ENCODE measurements at places on chromosomes 1 and 21.

- DNase-seq = no peak
These were observed 14.6 kb downstream of the MED18 start for GRCh38 chr1:28343405-28343804.

- no peak for DNase-seq
These were observed 13.3 kb downstream of the FCRL1 start for GRCh38 chr1:157806431-157807149.

- no peak for DNase-seq
These were observed 15.2 kb downstream of the DBT start for GRCh38 chr1:100234432-100234831.

DNA sequence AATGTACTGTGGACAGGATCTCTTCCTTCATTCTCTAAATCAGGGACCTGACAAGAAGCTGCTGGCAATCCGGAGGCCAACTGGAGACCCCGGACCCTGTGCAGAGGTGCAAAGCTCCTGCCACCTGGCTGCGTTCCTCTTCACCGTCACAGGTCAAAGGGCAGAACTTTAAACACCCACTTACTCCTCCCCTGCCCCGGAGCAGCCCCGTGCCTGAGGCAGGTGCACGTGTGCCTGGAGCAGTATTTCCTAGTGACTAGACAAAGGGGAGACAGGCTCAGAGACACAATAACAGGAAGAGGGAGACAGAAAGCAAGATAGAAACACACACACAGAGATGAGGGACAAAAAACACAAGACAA is 6.6 kb upstream of the PIGC start:
- no peak for DNase-seq

DNA sequence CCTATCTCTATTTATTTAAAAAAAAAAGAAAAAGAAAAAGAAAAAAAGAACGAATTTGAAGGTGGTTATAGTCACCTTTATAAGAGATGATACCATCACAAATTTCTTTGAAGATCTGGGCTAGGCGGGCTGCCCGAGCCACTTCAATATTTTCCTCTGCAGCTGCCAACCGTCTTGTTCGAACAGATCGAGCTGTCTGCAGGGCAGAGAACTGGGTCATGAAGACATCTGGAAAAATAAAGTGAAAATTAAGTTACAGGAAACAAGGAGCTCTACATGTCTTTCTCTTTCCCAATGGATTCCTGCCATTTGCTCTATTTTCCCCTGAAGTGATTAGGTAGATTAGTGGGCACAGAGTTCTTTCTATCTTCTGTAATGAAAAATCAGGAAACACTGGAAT is 31.9 kb downstream of the RUSC1 start:
- DNase-seq = no peak

GRCh38 chr1:169670836-169671235 is 40.6 kb downstream of the SELL start:
- DNase-seq = no peak

- no peak for DNase-seq
These were observed at the start of gene NUP210L for GRCh38 chr1:154154534-154155191. TSS of gene NUP210L (minus strand) at chr1:154155073.

DNA sequence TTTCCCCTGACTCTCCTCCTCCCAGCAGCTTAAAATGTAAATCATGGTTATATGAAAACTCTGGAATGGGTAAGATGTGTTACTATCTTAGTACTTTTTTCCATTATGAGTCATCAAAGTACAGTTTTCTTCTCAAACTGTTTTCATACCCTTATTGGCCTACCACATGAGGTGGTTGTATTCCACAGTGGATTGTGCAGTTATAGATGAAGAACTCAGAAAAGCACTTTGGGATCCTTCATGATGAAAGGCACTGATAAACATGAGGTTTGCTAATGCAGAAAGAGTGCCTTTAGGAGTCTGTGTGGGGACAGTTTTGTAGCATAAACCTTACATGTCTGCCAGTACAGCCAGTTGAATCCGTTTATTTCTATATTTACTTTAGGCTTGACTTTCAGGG is 32.0 kb upstream of the MYOCOS start:
- DNase-seq = no peak

DNA sequence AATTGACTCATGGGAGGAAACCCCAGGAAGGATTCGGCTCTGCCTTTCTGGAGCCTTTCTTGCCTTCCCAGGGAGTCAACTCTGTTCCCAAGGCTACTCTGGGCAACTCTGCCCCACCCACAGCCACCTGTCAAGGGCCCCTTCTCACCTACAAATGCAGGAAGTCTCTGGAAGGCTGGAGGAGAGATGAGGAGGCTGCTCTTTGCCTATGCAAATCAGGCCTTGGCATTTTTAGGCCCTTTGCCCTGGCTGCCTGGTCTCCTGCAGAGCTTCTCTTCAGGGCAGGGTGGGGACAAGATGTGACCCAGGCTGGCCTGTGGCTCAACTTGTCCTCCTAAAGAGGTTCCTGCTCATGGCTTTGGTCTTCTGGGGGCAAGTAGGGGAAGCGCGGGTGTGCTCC is 5.4 kb downstream of the SLC6A9 start:
- no peak for DNase-seq

- peak; percentile 66 for DNase-seq
These were observed 2.4 kb upstream of the IBA57 start for GRCh38 chr1:228163007-228163753.

GRCh38 chr1:110637475-110637874 is 31.3 kb upstream of the KCNA2 start:
- DNase-seq = no peak

DNA sequence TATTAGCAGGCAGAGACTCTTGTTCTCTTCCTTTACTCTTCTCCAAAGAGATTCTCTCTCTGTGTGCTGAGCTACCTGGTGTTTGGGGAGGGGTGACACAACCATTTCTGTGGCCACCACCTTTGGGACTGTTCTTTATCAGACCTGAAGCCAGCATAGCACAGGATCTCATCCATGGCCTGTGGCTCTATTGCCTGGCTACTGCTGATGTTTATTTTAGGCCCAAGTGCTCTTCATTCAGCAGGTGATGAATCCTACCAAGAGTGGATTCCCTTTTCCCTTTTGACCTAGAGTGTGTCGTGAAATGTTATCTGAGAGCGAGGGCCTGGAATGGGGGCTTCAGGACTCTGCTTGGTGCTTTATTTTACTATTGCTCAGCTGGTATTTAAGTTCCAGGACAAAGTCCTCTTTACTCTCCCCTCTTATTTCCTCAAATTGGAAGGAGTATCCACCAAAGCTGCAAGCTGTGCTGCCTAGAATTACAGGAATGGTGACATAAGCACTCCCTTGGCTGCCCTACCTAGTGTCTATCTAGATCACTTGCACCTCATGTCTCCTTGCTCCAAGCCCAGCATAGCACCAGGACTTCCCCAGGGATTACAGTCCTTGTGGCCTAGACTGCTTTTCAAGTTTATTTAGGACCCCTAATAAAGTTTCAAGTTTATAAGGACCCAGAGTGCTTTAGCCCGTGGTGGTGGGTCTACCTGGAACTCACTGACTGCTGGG is 94.7 kb upstream of the GPR52 start:
- DNase-seq = no peak

- no peak for DNase-seq
These were observed 21.5 kb downstream of the RAP1GAP start for GRCh38 chr1:21647431-21648351.

DNA sequence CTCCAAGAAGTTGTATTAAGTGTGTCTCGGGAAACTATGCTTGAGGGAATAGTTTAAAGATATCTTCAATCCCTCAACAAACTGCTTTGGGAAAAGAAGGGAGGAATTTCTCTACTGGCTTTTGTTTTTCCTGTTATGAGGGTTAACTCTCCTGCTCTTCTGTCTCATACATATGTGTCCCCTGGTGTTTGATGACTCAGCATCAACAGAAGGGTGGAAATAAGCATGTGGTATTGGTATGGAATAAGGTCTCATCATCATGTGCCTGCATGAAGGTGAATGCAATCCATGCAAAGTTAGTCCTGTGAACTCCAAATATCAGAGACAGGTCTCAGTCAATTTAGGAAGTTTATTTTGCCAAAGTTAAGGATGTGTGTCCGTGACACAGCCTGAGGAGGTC is 27.2 kb upstream of the ADAR start:
- DNase-seq = no peak

- no peak for DNase-seq
These were observed 64.0 kb downstream of the WNT9A start for GRCh38 chr1:227883641-227884301.

DNA sequence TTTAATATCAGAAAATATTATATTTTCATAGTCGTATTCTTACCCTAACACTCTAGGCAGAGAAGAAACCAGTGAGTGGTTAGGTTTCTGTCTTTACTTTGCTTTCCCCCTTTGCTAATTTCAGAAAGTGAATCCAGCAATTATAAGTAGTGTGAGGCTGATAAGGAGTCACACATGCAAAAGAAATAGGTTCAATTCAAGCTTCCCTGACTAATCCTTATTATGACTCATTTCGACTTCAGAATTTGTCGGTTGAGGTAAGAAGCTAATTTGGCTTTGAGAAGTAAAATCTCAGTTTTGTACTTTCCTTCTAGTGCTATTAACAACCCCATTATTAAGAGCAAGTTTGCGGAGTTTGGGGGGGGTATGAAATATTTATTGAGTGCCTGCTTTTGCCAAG is 22.4 kb downstream of the ESRRG start:
- no peak for DNase-seq

GRCh38 chr1:161082996-161083747 is 6.2 kb downstream of the NECTIN4 start:
- peak; percentile 94 for DNase-seq

- peak; percentile 97 for DNase-seq
These were observed at the start of gene AZIN2 for GRCh38 chr1:33080885-33081553. TSS of gene AZIN2 (plus strand) at chr1:33081153. CDS start at chr1:33082250, 1,097 bp downstream.

GRCh38 chr1:1433804-1434130 is 1.7 kb upstream of the VWA1 start:
- DNase-seq = no peak

GRCh38 chr1:117232531-117232930 is 21.8 kb upstream of the VTCN1 start:
- DNase-seq = no peak

DNA sequence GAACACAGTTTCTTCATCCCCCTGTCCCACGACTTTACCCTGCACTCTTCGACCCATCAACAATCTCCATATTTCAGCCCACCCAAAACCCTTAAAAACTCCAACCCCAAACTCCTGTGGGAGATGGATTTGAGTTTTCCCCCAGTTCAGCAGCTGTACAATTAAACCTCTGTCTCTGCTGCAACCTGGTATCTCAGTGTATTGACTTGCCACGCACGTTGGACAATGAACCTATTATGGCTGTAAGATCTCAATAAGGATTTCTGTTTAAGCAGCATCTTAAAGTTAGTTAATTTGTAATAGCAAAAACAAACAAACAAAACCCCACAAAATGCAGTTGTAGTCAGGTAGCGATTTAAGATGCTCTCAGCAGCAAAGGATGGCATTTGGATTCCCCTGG is 119.1 kb downstream of the TGFBR3 start:
- DNase-seq = no peak

GRCh38 chr1:81296601-81297000 is 504.1 kb upstream of the ADGRL2 start:
- DNase-seq = no peak

GRCh38 chr1:222171005-222171404 is 376.9 kb downstream of the HHIPL2 start:
- DNase-seq = no peak

DNA sequence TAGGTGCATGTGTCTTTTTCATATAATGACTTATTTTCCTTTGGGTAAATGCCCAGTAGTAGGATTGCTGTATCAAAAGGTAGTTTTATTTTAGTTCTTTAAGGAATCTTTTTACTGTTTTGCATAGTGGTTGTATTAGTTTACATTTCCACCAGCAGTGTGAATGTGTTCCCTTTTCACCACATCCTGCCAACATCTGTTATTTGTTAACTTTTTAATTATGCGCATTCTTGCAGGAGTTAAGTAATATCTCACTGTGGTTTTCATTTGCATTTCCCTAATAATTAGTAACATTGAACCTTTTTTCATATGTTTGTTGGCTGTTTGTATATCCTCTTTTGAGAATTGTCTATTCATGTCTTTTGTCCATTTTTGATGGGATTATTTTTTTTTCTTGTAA is 1761.9 kb downstream of the PLA2G4A start:
- no peak for DNase-seq

DNA sequence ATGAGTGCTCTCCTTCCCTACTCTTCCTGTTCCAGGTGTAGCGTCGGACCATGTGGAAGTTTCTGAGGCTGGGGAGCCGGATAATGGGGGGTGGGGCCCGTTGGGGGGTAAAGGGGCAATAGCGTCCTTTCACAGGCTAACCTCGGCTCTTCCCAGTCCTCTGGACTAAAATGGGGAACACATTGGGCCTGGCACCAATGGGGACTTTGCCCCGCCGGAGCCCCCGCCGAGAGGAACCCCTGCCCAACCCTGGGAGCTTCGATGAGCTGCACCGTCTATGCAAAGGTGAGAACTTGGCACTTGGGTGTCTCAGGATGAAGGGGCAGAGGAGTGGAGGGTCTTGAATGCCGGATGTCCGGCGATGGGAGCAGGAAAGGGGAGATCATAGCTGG is 456 bp downstream of the TOMM40L start:
- no peak for DNase-seq

DNA sequence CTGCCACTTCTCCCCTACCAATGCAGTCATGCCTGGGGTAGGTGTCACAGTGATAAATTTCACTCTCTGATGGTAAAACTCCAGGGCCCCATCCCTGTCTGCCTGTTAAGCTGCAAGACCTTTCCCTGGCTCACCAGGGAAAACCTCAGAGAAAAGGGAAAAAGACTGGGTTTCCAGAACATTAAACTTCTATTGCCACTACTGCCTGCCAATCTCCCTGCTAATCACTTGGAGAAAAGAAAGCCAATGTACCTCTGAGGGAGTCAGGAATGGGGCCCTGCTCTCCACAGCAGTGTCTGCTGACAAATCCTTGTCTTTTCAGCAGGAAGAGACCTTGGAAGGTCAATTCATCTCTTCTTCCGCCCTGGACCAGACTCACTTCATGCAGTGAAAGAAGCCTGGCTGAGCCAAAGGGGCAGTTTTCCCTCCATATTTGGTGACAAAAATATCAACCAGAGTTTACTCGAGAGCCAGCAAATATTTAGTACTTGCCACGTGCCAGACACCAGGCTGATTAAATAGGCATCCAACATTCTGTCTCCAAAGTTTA is 49.1 kb upstream of the CTTNBP2NL start:
- no peak for DNase-seq

DNA sequence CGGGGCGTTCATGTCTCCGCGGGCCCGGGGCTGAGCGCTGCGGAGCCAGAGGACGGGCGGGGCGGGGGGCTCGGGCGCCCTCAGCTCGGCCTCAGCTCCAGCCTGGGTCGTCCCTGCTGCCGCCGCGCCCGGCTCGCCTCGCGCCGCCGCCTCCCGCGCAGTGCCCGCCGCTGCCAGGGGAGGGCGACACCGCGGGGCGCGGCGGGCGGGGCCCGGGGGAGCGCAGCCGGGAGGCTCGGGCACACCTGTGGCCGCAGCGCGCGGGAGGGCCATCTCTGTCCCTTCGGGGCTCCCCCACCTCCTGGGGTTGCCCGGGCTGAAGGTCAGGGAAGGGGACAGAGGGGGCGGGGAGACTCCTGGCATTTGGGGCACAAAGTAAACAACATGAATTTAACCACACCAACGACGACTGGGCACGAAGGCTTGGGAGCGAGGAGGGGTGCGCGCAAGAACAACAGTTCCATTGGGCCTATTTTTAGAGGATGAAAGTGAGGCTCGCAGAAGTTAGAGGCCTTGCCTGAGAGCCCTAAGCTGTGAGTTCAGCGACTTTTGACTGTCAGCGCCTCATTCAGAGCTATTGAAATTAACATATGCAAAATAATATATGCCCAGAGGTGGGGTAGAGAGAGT is at the start of gene FAM131C:
Gene FAM131C, minus strand, starts transcription at position 162 of the 630 bp plus-strand sequence. CDS start 209 bp downstream, outside the sequence.
- no peak for DNase-seq

GRCh38 chr1:76284842-76285241 is 210.3 kb downstream of the ST6GALNAC3 start:
- no peak for DNase-seq
